ENCODE measurements at places on chromosomes 4 and X.

DNA sequence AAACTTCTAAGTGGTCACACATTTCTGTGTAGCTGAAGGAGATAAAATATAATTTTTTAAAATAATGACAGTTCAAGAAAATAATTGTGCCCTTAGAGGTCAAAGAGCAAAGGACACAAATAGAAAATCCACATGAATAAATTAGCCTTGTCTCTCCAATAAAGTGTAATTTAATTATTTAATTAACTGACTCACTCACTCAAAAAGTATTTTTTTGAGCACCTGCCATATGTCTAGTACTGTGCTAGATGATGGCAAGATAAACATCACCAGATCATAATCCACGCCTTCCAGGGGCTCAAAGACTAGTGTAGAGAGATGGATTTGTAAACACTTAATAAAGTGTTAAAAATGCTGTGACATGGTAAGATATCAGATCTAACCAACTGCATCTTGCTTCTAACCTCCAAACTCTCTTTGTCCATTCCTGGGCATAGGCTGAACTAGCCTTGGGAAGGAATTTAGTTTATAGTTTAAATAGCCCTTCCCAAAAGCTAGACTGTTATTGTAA, 112.5 kb downstream of the SCLT1 start:
- no peak for DNase-seq

DNA sequence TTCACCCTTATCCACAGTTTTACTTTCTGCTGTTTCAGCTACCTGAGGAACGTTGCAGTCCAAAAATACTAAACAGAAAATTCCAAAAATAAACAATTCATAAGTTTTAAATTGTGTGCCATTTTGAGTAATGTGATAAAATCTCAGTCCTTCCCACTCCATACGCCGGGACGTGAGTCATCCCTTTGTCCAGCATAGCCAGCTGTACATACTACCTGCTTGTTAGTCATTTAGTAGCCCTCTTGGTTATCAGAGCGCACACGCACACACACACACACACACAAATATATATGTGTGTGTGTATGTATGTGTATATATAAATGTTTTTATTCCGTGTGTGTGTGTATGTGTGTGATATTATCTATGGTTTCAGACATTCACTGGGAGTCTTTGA, 4.8 kb upstream of the CCSER1 start:
- no peak for DNase-seq

DNA sequence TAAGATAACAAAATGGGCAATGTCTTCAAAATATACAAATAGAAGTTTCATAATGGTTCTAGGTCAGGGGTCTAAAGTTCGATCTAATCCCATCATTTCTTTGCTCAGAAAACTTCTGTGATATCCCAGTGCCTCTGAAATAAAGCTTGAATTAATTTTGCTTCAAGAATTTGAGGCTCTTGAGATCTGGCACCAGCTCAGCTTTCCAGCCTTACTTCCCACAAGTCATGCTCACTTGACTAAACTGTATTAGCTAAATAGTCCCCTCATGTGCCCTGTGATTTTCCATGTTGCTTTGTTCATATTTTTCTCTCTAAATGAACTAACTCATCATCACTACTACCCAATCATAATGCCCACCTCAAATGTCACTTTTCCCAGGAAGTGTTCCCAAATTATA, 50.8 kb upstream of the MBNL3 start:
- no peak for DNase-seq

DNA sequence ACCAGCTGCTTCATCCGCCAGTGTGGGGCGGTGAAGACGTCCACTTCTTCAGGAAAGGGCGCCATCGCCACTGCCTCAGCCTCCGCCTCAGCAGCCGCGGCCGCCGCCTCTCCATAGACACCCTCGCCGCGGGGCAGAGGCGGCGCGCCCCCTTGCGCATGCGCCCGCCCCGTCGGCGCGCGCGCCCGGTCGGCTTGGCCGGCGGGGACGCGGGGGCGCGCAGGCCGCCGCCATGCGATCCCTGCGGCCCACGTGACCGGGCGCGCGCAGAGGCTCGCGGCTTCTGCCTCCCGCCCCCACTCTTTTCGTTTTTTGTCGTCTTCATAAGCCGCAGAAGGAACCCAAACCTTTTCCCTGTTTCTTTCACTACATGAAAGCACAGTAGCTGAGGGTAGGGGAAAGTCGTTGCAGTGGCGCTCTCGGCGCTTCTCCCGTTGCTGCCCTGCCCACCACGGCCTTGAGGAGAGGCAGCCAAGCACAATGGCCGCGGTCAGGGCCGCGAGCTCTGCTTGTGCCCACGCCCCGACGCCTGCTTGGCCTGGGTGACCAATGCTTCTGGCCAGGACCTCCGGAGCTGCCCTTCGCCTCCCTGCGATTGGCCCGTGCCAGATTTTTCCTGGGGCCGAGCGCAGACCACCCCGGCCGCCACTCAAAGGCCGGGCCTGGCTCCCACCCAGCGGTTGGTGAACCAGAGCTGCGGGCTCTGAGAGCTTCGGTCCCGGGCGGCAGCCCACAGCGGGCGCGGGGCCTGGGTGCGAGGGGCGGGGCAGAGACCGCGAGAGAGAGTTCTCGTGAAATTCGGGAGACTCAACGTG, at the start of gene FBXL5:
Gene FBXL5 (minus strand): TSS at position 135 of the 815 bp plus-strand sequence. CDS start 70 bp downstream, at position 65.
- peak; percentile 76 for DNase-seq

GRCh38 chr4:140863197-140863596, 107.0 kb upstream of the TBC1D9 start:
- DNase-seq, result no peak

All from activated gamma-delta T cell (primary cell).